Hematopoietic multipotent progenitor cell treated with erythropoietin and hydrocortisone succinate and interleukin-3 and kit ligand, for 4 days (in vitro differentiated cells): ENCODE measurements at places on chromosomes 5 and 9.

DNA sequence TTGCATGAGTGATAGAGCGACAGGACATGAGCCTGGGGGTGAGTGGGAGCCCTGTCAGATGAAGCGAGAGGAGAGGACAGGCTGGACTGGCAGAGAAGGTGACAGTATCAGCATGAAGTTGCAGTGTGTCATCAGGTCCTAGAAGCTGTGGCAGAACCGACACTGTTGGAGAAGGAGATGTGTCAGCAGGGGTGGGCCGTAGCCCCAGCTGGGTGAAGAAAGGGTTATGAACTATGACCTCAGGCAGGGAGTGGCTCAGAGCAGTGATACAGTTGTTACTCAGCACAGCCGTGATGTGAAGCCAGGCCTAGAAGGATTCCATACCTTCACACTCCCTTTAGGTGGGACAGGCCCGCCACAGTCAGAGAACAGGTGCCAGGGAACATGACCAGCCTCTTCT lies 7.6 kb downstream of the PCYOX1L start:
- no peak for DNase-seq

- no peak for DNase-seq
Measured at GRCh38 chr5:58274191-58274590, 185.7 kb downstream of the PLK2 start.

GRCh38 chr5:107673368-107674136 lies 2.8 kb upstream of the EFNA5 start:
- peak; percentile 90 for DNase-seq

- DNase-seq, result no peak
Measured at GRCh38 chr9:89476546-89476945, 21.4 kb downstream of the SEMA4D start.

DNA sequence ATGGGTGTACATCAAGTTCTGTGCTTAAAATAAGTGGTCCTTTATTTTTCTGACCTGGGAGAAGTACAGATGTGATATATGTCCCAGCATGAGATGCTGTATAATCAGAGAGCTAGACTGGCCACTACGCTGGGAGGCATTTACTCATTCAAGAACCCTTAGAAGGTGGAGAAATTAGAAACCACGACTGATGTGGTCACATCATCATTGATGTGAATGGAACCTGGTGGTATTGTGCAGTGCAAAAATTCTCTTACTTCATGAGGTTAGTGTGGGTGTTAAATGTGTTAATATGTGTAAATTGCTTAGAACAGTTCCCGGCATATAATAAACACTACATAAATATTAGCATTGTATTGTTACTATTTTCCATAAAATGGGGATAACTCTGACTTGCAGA lies 69.5 kb upstream of the CKMT2 start:
- no peak for DNase-seq

DNA sequence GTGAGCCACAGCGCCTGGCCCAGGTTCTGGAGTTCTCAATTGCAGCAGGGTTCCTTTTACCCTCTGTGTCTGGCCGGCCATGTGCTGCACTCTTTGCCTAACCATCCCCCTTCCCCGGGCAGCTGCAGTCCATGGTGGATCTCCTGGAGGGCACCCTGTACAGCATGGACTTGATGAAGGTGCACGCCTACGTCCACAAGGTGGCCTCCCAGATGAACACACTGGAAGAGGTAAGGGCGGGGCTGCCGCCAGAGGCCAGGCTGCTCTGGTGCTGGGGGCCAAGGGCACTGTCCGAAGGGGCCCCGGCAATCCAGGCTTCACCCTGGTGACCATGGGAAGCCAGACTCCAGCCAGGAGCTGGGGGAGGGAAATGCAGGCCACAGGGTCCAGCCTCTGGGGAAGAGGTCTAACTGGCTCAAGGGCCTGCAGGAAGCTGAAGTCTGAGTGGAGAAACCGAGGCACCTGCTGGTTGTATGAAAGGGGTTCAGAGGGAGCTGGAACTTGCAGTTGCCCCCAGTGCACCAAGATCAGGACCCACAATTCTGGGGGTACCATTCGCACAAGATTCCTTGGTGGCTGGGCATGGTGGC lies 18.1 kb downstream of the OLFML2A start:
- DNase-seq, result no peak

- DNase-seq, result no peak
Measured at GRCh38 chr5:168305281-168305680, 13.8 kb downstream of the WWC1 start.

- no peak for DNase-seq
Measured at GRCh38 chr5:149471406-149472183, 79.6 kb downstream of the CSNK1A1 start.

DNA sequence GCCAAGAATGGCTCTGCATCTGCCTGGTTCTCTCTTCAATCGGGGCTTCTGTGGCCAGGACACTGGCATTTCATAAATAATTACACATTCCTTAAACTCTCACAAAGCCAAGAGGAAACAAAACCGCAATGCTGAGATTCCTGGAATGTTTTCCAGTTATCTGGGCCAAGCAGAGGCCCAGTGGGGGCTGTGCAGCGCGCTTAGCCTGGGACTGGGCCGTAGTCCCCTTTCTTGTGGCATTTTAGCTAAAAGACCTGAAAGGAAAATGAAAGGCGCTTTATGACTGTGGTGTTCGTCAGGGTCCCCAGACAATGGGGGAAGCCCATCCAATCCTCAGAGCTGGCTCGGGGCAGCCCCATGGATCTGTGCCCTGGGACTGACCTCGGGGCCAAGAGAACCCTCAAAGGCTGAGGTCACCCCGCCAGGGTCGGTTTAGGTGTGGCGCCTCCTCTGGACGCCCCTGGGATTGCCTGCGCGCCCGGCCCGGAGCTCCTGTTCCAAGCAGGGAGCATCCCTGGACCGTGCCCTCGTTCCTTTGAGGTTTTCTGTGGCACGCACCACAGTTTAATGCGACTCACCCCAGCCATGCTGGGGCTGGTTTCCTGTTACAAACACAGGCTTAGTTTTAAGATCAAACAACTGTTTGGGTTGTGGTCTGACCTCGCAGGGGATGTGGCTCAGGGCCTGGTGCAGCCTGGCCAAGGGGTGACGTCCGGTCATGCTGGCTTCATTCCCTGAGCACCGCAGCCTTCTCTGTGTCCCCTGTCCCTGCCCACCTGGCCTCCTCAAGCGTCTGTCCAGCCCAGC lies 51.5 kb upstream of the NKD2 start:
- peak; percentile 38 for DNase-seq

DNA sequence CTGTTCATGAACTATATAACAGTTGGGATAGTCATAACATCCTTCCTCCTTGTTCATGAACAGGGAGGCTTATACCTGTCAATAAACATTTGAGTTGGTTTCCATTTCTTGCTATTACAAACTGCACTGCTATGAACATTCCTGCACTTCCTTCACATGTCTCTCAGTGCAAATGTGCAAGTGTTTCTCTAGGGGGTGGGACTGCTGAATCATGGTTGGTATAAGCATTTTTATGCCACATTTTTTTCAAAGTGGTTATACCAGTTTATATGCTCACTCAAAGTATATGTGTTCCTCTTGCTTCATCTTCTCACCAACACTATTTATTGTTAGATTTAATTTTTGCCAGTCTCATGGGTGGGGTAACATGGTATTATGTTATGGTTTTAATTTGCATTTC lies 25.8 kb upstream of the TPD52L3 start:
- peak; percentile 4 for DNase-seq

GRCh38 chr5:62778316-62779009 lies 199.8 kb downstream of the LRRC70 start:
- DNase-seq, result peak; percentile 61

DNA sequence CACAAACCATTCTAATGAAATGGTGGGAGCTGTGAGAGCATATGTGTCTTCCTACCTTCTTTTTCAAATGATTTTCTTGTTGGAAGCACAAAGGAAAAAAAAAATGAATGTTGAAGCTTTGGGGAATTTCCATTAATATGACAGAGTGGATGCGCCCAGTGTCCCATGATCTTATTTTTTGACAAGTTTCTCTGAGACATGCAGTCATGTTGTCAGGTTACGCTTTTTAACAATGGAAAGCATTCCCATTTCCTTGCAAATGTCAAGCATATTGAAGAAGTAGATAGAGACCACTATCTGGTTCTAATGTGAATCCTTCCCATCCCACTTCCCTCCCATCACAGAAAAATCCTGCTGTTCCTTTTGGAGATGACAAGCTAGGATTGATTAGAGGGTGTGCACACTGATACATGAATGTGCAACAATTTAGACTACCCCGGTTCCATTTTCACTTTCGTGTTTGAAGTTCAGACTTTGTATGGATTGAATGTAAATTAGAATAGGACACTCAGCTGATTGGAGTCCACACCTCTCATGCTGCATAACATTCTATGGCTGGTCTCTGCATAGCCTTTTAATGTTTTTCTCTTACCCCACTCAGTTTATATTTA lies 919.4 kb downstream of the TLE4 start:
- no peak for DNase-seq

- no peak for DNase-seq
Measured at GRCh38 chr5:74870299-74871067, 4.3 kb upstream of the FAM169A start.

DNA sequence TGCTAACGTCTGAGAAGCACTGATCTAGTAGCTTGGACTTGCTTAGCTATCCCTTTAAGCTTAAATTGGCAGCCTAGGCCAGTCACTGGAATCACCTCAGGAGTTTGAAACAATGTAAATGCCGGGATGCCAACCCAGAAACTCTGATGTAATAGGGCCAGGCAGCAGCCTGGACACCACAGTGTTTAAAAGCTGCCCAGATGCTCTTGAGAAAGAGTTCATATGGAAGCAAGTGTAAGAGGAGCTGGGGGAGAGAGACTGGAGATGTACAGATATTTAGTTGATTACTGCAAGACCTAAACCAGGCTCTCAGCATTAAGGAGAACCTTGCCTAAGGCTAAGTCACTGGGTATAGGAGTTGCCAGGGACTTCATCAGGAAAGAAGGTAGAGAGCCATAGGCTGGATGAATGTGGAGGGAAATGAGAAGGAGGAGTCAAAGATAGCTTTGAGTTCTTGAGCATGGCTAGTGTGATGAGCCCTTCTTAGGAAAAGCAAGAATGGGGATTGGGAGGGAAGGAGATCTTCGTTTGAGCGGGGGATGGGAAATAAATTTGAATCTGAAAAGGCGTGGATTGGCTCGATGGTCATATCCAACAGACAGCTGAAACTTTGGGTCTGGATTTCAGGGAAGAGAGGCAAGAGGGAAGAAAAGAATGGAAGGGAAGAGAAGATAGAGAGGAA lies 392.9 kb upstream of the WWC1 start:
- no peak for DNase-seq

DNA sequence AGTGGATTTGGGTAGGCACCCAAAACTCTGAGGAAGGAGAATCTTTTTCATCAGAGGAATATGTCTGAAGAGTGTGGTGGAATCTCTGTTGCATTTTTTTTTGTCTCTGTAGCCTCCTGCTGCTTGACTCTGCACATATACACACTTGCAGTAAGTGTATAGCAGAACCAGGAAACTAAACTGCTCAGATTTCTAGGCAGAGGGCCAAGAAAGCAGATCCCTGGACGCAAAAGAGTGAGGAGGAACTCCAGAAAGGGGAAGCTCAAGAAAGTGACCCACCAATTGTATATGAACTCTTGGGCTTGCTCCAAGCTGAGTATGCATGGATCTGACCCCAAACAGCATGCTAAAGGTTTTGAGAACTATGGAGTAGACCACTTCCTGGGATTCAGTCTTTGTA lies 181.8 kb downstream of the GADD45G start:
- DNase-seq, result peak; percentile 66

- DNase-seq, result no peak
Measured at GRCh38 chr5:79759848-79760247, 70.2 kb downstream of the CMYA5 start.

DNA sequence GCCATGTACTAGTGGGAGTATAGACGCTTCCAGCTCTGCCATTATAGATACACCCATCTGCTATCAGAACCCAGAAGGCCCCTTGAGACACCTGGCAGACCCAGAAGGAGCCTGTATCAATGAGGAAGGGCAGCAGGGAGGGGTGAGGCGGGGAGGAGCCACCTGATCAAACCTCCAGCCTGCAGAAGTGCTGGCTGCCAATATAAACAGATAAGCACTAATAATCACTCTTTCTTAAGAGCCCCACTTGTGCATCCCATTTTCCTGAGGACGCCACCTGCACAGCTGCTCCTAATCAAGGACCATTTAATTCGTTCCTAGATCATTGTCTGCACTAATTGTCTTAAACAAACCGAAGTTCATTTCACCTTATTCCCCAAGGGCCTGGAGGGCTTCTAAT lies 75.0 kb upstream of the NEK6 start:
- no peak for DNase-seq

DNA sequence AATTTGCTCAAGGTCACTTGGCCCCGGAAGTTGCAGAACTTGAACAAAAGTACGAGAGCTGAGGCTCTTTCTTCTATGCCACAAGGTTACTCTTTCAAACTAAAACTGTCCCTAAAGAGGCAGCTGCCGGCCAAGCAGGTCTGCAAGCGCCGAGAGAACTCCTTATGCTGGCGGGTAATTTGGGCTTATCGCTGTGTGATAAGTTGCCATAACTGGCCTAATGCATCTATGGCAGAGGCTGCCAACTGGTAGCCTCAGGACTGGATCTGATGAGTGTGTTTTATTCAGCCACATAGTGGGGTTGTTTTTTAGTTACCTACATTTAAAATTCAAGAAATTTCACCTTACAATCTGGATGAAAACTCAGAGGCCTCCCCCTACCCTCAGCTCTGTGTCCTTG lies 68.1 kb upstream of the SPOCK1 start:
- DNase-seq, result no peak

GRCh38 chr5:56025151-56025885 lies 30.6 kb upstream of the IL6ST start:
- DNase-seq, result no peak

- peak; percentile 66 for DNase-seq
Measured at GRCh38 chr5:99104538-99105132, 175.8 kb upstream of the CHD1 start.

DNA sequence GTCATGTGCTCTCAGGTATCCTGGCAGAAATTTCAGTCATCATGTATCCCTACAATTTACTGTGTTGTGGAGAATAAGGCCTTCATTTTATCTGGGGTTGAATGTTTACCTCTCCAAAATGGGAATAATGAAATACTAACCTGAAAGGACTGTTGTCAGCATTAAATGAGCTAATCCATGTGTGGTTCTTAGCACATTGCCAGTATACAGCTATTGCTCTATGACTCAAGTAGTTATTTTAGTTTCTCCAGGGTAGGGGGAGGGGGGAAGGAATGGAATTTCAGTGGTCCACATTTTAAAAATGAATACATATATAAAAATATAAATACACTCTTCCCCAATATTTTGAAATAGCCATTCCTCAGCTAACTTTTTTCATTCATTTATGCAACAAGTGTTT lies 3.5 kb downstream of the PAM start:
- no peak for DNase-seq

GRCh38 chr9:1202512-1203280 lies 152.5 kb downstream of the DMRT2 start:
- no peak for DNase-seq

GRCh38 chr5:173962436-173962972 lies 26.5 kb upstream of the C5orf47 start:
- no peak for DNase-seq
